ENCODE measurements at places on chromosomes 5 and 9.

- DNase-seq, result no peak
- no peak overlapping the region for H3K4me3 ChIP-seq
- H3K36me3 ChIP-seq, result no peaks in the 10 kb centered on the region
- H3K27me3 ChIP-seq, result no peaks in the 10 kb centered on the region
- peaks cover 26% of the 10 kb centered on the region for H3K4me1 ChIP-seq
Measured at GRCh38 chr9:137123468-137123837, 8.9 kb upstream of the DPP7 start.

- H3K4me3 ChIP-seq, result no peak overlapping the region
Measured at GRCh38 chr5:105812304-105812703, 1858.4 kb downstream of the EFNA5 start.

DNA sequence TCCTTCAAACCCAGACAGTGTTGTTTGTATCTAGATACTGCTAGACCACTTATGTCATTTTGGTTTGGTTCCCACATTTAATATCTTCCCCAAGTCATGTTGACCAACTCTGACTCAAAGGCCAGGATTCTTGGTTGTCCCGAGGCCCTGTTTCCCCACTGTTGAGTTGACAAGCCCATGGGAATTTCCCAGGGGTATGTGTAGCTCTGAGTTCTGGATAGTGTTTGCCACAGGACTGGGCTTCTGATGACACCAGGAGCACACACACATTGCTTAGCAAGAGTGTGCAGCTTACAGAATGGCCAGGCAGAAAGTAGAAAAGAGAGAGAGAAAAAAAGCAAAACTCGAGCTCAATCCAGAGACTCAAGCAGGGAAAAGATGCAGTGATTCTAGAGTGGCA lies 214.4 kb downstream of the NXNL2 start:
- H3K36me3 ChIP-seq, result no peaks in the 10 kb centered on the region
- no peak for DNase-seq
- H3K27ac ChIP-seq, result no peak overlapping the region
- peaks cover 3% of the 10 kb centered on the region for H3K27me3 ChIP-seq

GRCh38 chr9:35606138-35606504 lies 1.1 kb downstream of the TESK1 start:
- H3K27me3 ChIP-seq, result no peaks in the 10 kb centered on the region
- peak overlapping the region; percentile 43 for H3K27ac ChIP-seq
- peaks cover 9% of the 10 kb centered on the region for H3K36me3 ChIP-seq
- DNase-seq, result no peak
- peaks cover 19% of the 10 kb centered on the region for H3K4me1 ChIP-seq

DNA sequence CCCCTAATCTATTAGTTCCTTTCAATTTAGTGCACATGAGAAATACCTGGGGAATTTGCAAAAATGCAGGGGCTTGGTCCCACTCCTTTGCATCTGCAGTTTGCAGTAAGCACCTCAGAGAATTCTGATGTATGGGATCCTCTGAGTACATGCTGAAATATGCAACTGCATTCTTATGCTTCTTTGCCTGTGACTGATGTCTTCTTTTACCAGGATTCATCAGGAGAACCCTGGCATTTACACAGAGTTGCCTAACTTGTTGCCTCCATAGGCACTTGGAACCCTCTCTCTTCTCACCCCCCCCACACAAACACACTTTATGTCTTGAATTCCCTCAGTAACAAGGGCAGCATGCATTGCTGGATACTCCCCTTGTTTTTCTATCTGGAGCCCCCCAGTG lies 173.1 kb downstream of the KDM4C start:
- no peaks in the 10 kb centered on the region for H3K27me3 ChIP-seq
- no peak for DNase-seq
- no peak overlapping the region for H3K4me3 ChIP-seq
- H3K4me1 ChIP-seq, result peaks cover 25% of the 10 kb centered on the region
- H3K36me3 ChIP-seq, result peaks cover 5% of the 10 kb centered on the region
- no peak overlapping the region for H3K27ac ChIP-seq

- DNase-seq, result no peak
- no peaks in the 10 kb centered on the region for H3K27me3 ChIP-seq
- no peak overlapping the region for H3K4me3 ChIP-seq
- peaks cover 4% of the 10 kb centered on the region for H3K4me1 ChIP-seq
Measured at GRCh38 chr5:74919487-74919886, 53.3 kb upstream of the FAM169A start.

DNA sequence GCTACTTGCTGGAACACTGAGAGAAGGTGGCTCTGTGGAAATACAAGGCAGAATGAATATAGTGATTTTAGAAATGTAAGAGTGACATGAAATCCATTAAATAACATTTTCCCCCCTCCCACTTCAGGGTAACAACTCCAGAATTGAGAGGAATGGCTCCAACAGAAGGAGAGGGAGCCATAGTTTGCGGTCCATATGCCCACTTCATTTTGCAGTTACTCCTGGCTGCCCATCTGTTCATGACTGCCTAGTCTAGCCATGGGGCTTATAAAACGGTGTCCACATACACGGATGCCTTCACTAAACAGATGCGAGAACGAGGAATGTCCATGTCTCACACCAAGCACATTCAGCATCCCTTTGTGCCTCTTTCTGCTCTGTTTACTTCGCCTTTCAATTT lies 186.7 kb downstream of the TMEM38B start:
- no peaks in the 10 kb centered on the region for H3K4me1 ChIP-seq
- H3K27me3 ChIP-seq, result no peaks in the 10 kb centered on the region
- no peaks in the 10 kb centered on the region for H3K36me3 ChIP-seq
- H3K4me3 ChIP-seq, result no peak overlapping the region
- DNase-seq, result no peak
- no peak overlapping the region for H3K27ac ChIP-seq

- no peaks in the 10 kb centered on the region for H3K36me3 ChIP-seq
- no peaks in the 10 kb centered on the region for H3K27me3 ChIP-seq
- DNase-seq, result no peak
- peaks cover 17% of the 10 kb centered on the region for H3K4me1 ChIP-seq
- no peak overlapping the region for H3K4me3 ChIP-seq
- no peak overlapping the region for H3K27ac ChIP-seq
Measured at GRCh38 chr5:82811490-82811889, 265.7 kb downstream of the TMEM167A start.

DNA sequence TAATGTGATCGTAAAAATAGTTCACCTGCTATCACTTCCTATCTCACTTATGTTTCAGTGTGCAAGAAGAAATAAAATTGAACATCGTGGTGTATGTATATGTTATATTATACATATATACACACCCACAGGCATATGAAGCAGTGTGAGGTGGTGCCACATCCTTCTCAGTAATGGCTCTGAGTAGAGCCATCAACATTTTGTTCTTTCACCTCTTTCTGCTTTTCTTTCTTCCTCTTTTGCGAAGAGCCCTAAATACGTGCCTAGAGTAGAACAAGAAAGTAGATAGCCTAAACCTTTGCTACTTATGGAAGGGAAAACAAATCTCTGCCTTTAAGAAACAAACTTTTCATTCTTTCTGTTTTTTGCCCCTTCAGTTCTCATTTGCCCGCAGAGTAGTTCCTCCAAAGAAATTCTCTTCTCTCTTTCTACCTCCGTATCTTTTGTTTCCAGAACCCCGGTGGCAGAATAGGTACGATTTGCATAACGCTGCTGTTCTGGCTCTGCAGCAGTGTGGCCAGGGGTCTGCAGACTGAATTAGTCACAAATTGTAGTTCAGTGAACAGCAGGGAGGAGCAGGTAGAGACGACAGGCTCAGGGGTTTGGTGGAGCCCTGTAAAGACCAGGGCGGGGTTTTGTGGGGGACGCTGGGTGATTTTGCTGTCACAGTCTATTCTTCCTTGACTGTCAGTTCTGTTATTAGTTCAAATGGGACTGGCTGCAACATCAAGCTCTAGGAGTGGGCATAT lies 40.5 kb upstream of the PJA2 start:
- peaks cover 13% of the 10 kb centered on the region for H3K4me1 ChIP-seq
- no peak for DNase-seq
- no peaks in the 10 kb centered on the region for H3K27me3 ChIP-seq
- no peak overlapping the region for H3K27ac ChIP-seq

All from type B pancreatic cell (in vitro differentiated cells).